NCI-H1436 (cell line): ENCODE measurements at places on chromosomes 16 and 17.
A peak's percentile ranks its signal among the peaks of the same experiment; 100 is the strongest.

- DNase-seq = no peak
Observed at GRCh38 chr17:65626451-65626850, 65.0 kb upstream of the AXIN2 start.

DNA sequence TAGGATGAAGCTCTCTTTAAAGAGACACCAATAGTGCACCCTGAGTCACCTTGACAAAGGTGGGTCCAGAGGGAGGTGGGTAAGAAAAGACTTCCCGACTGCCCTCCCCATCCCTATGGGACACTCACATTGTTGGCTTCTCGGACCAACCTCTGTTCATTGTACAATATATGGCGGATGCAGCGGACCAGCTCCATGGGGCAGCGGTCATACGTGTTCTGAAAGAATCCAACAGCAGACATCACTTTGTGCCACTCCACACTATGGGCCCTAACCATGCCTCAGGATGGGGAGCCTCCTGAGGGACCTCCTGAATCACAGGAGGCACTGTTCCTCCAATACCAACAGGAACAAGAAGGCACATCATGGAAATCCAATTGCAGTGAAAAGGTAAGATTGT, 30.4 kb upstream of the GHDC start:
- DNase-seq = no peak

DNA sequence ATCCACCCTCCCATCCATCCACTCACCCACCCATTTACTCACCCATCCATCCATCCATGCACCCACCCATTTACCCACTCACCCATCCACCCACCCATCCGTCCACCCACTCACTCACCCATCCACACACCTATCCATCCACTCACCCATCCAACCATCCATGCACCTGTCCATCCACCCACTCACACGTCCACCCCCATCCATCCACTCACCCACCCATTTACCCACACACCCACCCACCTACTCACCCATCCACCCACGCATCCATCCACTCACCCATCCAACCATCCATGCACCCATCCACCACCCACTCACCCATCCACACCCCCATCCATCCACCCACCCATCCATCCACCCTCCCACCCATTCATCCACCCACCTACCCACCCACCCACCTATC, 12.2 kb downstream of the SOX8 start:
- no peak for DNase-seq

DNA sequence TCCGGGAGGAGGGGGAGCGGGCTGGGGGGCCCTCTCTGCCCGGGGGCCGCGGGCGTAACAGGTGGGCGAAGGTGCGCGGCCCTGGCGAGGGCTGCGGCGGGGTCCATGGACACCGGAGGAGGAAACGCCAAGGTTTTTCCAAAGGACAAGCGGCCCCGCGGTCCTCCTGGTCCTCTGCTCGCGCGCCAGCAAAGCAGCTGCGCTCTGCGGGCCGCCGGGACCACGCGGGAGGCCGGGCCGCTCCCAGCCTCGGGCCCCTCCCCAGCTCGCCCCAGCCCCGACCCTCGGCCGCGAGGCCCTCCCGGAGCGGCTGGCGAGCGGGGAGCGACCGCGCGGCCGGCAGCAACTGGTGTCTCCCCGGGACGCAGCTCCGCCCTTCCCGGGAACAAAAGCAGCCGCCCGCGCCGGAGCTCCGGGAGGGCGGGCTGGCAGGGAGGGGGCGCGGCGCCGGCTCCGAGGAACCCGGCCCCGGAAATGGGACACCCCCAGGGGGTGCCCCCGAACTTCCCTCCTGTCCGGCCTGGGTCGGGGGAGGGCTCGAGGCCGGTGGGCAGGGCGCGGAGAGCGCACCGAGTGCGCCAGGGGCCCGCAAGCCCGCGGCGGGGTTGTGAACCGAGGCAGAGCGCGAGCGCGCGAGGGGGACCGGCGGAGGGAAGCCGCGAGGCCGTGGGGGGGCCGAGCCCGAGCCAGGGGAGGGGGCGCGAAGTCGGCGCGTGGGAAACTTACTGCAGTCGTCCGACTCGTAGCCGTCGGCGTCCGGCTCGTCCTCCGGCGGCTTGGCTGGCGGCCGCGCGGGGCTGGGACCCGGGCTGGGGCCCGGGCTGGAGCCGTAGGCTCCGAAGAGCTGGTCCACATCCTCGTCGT, 837 bp downstream of the DOC2B start:
- no peak for DNase-seq

DNA sequence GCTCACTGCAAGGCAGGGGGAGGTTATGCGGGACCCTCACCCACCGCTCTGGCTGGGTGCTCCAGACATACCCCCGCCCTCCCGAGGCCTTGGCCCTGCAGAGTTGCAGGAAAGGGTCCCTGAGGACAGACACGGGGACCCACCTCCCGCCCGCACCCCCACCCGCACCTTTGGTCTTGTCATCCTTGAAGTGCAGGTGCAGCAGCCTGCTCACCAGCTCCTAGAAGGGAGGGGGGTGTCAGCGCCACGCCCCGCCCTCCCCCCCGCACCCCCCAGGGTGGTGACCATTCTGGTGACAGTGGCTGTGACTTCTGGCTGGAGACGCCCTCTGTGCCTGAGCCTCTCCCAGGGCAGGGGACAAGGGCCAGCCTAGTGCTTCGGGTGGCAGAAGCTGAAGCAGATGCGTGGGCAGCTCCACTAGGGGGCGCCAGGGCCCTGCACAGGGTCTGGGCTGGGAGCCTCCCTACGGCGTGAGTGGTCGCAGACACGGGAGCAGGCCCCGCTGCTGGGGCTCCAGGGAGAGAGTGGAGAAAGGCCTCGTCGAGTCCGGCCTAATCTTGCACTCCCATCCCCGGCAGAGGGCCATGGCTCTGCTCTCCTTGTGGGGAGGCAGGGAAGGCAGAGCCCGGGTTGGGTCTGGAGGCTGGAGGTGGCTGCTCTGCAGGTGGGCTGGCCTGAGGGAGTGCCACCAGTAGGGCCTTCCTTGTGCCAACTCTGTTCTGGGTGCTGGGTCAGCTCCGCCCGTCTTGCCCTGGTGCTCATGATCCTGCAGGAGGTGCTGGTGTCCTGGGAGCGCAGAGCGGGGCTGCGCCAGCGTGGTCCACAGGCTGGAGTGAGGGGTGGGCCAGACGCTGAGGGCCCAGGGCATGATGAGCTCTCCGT, 2.7 kb downstream of the CENPX start:
- peak; percentile 44 for DNase-seq

DNA sequence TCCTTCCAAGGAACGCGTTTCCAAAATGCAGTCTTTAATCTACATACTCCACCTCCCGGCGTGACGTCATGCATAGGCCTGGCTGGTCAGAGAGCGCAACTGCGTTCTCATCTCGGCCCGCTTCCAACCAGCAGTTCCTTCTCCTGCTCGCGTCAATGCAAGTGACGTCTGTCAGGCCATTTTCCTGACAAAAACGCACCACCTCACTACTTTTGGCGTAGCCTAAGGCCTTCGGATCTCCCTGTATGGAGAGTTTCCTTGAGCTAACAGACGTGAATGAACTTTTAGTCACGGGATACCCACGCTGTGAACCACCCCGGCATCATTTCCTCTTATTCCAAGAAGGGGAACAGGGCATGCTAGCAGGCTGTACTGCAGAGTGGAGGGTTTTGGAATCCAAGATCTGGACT, 25.0 kb downstream of the TEX14 start:
- DNase-seq = peak; percentile 80

DNA sequence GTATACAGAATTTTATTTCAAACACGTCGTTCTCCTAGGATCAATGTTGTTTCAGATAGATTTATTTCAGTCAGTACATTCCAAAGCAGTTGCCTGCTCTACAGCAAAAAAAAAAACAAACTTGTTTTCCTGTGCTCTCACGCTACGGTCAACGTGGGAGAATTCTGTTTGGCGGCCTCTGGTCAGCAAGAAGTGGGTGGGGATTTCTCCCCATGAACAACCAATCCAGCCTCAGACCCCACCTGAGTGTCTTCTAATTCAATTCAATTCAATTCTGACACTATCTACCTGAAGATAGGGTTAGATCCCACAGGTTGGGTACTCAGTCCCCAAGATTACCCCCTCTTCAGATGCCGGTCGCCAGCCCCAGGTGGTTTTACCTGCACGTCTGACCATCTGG, 22.1 kb downstream of the C17orf58 start:
- DNase-seq = no peak

- no peak for DNase-seq
Observed at GRCh38 chr17:41532947-41533570, 5.0 kb upstream of the KRT19 start.

DNA sequence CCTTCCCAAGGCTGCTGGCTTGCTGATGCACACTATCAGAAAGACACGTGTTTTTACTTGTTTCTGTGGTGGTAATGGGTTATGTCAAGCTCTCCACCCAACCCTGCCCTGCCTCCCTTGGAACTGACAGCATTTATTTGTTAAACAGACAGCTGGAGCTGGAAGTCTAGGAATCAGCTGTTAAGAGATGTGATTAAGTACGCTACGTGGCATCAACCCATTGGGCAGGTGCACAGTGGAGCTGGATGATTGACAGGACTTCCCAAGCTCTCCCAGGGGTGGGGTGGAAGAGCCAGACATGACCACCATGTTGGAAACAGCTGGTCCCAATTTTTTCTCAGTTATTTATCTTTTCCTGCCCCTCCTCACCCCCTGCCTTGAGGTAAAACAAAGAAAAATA, 49.4 kb downstream of the ADAMTS18 start:
- no peak for DNase-seq

DNA sequence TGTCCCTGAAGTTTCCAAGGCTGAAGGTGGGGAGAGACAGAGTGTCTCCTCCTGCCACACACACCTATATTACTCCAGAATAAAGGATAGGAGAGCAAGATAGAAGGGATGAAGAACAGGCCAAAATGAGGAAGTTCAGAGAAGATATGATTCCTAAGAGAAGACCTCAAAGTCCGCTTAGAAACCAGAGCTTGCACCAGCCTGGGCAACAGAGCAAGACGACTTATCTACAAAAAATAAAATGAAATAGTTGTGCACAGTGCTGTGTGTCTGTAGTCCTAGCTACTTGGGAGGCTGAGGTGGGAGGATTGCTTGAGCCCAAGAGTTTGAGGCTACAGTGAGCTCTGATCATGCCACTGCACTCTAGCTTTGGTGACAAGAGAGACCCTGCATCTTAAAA, 128.2 kb downstream of the HS3ST3B1 start:
- no peak for DNase-seq

DNA sequence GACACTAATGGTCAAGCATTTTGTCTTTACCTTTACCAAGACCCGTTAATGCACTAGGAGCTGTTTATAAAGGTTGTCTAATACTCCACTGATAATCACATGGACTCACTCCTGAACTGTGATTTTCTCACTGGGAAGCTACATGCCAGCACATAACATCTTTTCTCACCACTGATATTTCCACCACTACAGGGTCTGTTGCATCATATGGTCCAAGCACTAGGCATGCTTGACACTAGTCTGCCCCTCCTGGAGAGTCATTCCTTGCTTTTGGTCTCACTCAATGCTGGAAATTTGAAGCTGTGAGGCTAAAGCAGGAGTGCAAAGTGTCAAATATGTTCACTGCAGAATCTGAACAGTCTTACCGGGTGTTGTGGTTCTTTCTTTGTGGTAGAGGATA, 1576.8 kb downstream of the CDH8 start:
- DNase-seq = no peak

DNA sequence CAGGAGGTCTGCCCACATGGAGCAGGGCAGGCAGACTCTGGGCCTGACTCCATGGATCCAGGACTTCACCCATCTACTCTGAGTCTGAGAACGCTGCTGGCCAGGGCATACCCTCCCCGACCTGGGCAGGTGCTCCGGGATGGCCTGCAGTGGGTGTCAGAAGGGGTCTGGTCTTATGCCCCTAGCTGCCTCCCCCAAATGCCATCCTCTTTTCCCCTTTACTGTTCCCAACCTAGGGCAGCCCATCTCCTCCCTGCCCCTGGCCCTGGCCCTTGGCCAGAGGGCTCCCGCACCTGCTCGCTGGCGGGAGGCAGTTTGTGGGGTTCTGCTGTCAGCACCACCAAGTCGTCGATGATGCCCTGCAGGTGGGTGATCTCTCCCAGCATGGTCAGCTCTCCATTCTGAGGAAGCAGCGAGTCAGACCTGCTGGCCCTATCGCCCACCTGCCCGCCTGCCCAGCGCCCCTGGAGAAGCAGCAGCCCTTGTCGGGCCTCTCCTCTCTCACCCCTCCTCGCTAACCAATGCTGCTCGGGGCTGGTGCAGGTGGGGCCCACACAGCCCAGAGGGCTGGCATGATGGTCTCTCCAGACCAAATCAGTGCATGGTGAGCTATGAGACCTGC, 8.2 kb downstream of the MTSS2 start:
- no peak for DNase-seq

DNA sequence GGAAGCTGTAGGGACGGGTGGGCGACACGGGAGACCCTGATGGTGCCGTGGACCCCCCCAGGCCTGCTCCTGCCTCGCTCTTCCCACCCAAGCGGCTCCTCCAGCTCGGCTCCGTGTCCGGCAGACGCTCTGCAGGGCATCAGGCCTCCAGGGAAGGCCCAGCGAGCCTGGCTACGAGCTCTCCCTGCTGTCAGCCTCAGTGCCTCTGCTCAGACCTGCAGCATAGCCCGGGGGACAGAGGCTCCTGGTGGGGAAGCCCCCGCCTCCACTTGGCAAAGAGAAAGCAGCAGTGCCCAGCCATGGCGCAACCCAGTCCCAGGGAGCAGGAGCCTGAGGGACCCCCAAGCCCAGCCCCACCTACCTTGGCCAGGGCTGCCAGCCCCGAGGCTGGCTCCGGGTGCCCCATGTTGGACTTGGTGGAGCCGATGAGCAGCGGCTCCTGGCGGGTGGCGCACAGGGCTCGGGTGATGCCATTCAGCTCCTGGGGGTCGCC, 5.9 kb downstream of the FASN start:
- DNase-seq = no peak

GRCh38 chr16:30354423-30355143, 525 bp downstream of the CD2BP2 start:
- DNase-seq = no peak

DNA sequence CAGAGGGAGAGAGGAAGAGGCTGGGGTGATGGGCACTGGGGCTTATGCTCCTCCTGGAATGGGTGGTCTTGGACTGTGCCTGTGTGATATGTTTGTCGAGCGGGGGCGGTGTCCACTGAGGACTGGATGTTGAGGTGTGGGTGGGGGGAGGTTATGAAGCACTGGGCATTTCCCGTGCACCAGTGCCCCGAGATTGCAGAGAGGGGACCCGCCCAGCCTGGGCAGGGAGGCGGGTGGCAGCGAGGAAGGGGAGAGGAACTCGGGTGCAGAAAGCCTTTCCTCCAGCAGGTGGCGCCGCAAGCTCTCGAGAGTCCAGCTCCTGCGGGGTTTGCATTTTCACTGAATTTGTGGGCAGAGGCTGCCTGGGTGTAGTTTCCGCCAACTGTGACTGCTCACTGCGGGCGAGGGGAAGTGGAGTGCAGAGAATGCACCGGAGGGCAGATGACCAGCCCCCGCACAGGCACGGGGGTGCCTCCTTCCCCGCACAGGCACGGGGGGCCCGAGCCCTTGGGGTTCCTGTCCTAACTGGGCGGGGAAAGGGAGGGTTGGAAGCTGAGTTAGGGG, 190.6 kb downstream of the SEC14L1 start:
- peak; percentile 92 for DNase-seq

DNA sequence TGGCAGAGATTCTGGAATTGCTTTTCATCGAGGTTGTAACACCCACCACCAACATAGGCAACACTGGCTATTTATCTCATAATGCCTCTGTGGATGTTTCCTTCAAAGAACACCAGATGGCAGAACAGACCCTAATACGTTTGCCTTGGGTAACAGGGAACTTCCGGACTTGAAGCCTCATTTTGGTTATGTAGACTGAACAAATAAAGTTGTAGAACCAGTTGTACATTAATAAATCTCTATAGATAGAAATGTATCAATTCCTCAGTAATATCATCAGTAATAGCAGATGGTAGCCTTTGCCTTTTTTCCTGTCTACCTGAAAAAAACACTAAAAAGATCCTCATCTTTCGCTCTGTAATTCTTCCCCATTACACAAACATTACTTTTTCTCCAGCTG, 25.9 kb upstream of the APOH start:
- DNase-seq = peak; percentile 86

- no peak for DNase-seq
Observed at GRCh38 chr16:229731-230281, 557 bp upstream of the LUC7L start.
